GM20000 (cell line): ENCODE measurements at places on chromosomes 13 and 19.

DNA sequence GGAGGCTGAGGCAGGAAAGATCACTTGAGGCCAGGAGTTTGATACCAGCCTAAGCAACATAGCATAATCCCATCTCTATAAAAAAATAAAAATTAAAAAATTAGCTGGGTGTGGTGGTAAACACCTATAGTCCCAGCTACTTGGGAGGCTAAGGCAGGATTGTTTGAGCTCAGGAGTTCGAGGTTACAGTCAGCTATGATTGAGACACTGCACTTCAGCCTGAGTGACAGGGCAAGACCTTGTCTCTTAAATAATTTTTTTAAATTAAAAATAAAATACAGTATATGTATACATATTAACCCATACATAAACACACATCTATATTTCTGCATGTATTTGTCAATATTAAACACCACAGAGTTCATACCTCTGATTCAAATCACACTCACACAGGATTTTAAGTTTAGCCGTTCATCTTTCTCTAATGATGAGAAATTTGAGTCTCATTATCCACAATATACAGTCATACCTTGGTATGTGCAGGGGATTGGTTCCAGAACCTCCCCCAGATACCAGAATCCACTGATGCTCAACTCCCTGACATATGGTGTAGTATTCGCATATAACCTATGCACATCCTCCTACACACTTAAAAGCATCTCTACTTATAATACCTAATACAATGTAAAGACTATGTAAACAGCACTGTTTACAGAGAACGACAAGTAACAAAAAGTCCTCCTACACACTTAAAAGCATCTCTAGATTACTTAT is 44.7 kb downstream of the PSPC1 start:
- no peak for DNase-seq

DNA sequence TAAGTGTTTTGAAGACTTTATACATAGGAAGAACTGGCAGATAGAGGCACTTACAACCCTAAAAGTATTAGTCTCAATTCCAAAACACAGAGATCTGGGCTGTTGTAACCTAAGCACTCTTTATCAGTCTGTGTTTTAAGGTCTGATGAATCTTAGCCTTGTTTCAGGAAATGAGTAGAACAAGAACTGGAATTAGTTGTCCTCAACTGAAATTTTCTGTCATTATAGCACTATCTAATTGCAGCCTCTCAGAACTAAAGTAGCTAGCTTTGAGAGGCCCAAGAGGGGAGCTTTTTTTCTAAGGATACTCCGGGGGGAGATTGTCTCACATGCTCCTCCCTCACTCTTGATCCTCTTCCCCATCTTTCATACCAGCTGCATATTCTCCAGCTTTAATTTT is 13.1 kb downstream of the HNRNPM start:
- DNase-seq: no peak

DNA sequence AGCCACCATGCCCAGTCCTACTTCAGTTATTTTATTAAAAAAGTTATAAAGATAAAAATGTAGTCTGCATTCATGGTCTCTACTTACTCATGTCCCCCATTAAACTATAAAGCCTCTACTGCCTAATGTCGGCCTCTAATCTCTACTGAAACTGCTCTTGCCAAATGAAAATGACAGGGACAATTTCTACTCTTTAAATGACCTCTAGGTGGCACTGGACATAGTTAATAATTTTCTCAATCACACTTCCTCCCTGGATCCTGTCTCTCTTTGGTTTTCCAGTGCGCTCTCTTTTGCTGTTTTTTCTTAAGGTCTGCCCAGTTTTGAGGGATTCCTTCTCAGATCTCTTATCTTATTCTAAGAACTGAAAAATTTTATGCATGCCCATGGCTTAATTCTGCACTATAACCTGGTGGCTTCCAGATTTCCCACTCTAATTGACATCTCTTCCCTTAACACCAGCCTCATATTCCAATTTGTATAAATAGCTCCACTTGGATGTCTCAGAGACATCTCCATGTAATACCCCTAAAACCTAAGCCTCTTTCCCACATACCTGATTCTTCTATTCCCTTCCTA is 54.3 kb downstream of the MTMR6 start:
- DNase-seq: peak; percentile 32

- DNase-seq: peak; percentile 96
Measured at GRCh38 chr19:56120371-56121179, 520 bp downstream of the ZNF787 start.

DNA sequence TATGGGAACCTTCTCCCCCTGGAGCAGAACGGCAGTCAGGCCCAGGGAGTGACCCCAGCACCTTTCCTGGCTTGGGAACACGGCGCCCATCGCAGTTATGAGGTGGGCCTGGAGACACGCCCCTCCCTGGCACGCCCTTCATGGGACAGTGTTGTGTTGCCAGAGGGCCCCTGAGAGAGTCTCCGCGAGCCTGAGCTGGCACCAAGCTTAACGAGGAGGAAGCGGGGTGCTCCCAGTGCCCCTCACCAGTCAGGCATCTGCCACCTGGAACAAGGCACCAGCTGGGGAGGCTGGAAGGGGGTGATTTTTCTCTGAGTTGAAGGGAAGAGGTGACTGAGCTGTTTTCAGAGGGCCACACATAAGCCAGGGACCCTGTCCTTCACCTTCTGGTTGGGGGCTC is 180.6 kb downstream of the KDM4B start:
- DNase-seq: no peak

DNA sequence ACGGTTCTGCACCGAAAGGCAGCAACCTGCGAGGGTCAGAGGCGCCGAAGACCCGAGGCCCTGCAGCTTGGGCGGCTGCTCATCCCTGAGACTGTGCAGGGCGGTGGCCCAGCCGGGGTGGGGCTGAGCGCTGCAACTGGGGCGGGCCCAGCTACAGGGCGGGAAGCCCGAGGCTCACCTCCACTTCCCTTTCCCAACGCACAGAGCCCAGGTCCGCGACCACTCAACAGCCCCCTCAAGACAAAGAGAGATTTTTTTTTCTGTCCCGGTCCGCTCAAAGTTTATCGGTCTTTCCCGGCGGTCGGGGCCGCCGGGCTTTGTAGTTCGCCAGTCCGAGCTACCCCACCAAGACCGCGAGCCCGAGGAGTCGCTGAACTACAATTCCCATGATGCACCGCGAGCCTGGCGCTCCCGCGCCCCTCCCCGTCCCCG is 573 bp downstream of the KATNAL1 start:
- DNase-seq: peak; percentile 91

GRCh38 chr19:3095441-3096191 is 1.5 kb downstream of the GNA11 start:
- peak; percentile 62 for DNase-seq

DNA sequence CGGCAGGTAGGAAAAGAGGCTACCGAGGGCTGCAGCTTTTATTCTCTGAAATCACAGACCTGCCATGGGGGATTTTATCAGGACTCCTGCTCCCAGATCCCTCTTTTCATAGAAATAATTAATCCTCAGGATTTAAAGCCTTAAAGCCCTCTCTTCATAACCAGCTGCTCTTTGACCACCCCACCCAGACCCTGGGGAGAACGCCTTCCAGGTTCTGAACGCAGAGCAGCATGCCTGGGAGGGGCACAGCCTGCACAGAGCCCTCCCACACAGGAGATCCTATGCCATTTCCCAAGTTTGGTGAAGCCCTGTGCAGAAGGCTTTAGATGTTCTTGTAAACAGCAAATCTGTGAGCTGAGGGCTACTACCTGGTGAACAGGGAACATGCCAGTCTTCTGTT is 91.1 kb downstream of the STOML3 start:
- no peak for DNase-seq

DNA sequence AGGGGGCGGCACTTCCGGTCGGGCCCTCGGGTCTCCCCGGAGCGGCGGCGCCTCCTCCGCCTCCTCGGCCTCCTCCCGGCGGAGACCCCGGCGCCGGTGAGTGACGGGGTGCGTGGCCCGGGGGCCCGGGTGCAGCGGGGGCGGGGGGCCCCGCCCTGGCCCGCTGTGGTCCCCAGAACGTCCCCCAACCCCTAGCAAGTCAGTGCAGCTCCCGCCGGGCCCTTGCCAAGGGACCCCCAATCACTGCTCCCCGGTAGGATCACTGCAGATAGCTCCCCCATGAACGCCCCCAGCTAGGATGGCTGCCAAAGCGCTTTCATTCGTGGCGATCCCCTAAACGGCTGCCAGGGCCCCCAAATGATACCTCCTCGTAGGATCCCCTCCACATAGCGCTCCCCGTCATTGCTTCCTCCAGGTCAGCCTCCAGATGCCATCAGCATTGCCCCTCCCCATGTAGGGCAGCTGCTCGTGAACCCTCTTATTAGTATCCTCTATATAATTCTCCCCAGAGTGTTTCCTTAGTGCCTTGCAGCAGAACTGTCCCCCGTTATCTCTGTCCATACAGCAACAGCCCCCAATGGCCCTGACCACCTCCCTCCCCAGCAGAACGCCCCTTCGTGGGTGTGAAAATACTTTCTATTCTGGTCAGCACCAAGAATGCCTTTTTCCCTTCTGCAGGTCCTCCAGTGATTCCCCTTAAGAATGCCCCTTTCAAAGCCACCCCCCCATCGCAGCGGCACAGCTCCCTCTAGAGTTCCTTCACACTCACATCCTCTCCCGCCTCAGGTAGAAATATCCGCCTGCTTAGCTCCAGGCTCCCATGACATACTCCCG is at the start of gene ZNF865:
TSS of gene ZNF865 (plus strand) at position 11 of the 834 bp plus-strand sequence. CDS start 7,972 bp downstream, outside the sequence.
- peak; percentile 85 for DNase-seq
